Activated CD4-positive, alpha-beta T cell treated with anti-CD3 and anti-CD28 coated beads, Interleukin-2, amount 50 U/mL, for 1 hour (primary cell): ENCODE measurements at places on chromosomes 6 and 20.

DNA sequence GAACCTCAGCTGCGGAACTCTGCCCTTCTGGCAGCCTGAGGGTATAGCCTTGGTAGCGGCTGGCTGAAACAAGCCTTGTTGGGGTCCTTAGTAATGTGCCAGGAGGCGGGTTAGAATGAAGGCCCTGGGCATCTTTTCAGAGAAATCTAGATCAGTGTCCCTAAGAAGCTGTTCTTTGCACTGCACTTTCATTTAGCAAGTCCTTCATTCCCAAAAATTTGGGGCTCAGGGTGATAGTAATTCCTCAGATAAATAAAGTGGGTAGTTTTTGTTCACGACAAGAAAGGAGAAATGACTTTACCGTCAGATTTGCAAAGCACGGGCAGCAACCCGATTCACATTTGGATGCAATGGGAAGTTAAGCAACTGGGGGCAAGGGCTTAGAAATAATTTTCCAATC, 3.2 kb downstream of the INSM1 start:
- DNase-seq: no peak

- DNase-seq: no peak
Observed at GRCh38 chr6:151493161-151493803, 535 bp upstream of the CCDC170 start.

DNA sequence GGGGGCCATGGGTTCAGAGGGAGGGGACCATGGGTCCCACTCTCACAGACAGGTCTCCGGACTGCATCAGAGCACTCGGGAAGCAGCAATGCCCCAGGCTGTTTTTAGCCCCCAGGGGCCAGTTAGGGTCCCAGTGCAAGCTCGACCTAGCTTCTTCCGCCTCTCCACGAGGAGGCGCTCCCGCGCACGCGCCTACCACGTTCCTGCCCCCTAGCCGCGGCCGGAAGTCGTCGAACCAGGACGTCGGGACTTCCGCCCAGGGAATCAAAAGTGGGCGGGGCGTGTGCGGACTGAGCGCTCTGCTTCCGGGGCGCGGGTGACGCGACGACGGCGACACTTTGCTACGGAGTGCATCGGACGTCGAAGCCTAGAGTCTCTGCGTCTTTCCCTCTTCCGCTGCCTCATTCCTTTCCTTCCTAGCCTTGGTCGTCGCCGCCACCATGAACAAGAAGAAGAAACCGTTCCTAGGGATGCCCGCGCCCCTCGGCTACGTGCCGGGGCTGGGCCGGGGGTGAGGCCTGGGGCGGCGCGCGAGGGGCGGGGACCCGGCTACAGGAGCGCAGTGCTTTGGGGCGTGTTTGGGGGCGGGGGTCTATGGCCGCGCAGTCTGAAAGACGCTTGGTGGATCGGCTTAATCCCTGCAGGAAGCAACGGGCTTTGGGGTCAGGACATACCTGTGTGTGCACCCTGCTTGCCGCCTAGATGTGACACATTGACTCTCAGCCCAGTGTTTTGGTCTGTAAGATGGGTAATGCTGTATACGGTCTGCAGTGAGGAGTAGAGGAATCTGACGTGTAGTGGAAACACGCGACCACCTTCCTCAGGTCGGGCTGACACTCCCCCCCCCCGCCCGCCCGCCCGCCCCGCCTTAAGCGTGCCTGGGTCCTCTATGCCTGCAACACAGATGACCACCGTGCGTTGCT, at the start of gene PRPF6:
Gene PRPF6 (plus strand): TSS at position 327 of the 923 bp plus-strand sequence. CDS start 114 bp downstream, at position 441.
- DNase-seq: peak; percentile 94

DNA sequence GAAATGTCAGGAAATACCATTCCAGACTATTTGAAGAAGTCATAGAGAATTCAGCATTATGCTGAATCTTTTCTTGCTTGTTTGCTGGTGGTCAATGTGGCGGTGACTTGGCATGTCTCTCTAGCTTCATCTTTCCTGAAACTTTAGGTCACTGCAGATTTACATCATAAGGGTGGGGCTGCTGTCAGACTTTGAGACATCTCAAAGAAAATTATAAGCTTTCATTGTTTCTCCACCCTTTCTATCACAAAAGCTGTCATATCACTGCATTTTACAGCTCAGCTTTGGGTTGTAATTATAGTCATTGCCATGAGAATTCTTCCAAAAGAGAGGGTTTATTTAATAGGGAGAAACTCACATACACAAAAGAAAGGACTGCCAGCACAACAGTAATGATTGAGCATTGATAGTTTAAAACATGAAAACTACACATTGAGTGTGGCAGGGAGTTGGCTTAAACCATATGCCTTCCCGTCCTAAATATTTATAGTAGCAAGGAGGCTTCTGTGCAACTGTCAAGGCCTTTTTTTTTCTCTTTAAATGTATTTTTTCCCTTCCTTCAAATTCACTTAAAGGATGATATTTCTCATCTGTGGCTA, 44.7 kb upstream of the LRRC1 start:
- DNase-seq: no peak

GRCh38 chr6:10422737-10423034, 7.8 kb upstream of the TFAP2A start:
- no peak for DNase-seq

- DNase-seq: no peak
Observed at GRCh38 chr20:35907017-35907701, 47.1 kb downstream of the SCAND1 start.

DNA sequence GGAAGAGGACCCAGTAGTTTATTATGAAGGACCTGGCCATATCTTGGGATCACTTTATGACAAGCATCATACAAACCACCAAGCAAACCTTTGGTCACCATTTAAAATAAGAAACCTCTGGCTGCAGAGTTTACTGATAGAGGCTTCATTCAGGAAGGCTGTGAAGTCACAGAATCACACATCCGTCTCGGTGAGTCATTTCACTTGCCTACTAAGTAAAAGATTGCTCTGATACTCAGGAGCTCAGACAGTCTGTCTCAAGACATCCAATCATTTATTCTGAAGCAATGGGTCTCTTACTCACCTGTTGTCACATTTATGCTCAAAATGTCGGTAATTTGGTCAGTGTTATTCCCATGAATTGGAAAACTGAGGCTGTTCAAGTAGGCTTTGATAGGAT, 33.7 kb downstream of the ADGRF5 start:
- no peak for DNase-seq

DNA sequence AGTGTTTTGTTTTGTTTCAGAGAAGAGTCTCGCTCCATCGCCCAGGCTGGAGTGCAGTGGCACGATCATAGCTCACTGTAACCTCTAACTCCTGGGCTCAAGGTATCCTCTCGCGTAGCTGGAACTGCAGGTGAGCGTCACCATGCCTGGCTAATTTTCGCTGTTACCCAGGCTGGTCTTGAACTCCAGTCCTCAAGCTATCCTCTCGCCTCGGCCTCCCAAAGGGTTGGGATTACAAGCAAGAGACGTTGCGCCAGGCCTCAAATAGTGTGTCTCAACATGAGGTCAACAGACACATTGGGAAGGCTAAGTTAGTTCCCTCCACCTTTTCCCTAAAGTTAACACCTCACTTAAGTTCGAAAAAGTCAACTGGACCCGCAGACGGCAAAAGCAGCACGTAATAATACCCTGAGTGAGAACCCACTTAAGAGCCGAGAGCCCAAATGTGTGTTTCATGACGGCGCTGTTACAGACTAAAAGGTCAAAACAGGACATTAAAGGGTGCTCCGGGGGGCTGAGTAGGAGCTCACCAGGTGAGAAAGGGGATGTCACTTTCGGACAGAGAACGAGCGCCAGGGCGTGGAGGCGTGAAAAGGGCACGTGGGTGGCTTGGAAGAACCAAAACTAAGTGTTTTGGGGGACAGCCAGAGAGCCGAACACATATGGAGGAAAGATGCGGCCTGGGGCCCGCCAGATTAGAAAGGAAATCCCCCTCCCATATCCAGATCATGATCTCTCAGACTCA, 499 bp downstream of the TTI1 start:
- DNase-seq: no peak

DNA sequence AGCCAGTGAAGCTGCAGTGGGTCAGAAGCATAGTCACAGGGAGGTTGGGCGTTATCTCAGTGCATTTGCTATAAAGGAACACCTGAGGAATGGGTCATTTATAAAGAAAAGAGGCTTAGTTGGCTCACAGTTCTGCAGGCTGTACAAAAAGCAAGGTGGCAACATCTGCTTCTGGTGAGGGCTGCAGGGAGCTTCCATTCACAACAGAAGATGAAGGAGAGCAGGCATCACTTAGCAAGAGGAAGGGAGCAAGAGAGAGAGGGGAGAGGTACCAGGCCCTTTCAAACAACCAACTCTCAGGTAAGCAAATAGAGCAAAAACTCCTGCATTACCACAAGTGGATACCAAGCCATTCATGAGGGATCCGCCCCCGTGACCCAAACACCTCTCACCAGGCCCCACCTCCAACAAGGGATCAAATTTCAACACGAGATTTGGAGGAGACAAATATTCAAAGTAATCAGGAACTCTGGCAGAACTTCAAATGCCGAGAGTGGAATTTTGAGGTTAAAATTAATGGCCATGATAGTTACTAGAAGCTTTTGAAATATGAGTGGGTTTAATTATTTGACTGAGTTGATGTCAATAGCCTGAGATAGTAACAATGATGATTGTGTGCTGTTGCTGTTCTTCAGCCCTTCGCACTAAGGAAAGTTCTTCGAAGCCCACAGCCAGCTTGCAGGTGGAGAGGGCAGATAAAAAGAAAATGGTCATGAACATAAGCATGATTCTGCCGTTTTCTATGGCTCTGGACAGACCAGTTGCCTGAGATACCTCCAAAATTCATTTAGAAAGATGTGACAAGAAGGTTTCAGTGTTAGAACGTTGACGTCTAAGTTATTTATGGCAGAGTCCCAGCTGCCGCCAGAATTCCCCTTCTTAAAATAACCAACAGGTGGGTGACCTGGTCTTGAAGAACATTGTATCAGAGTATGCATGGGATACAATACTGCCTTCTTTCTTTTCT, 55.3 kb upstream of the ADTRP start:
- no peak for DNase-seq

GRCh38 chr6:43671801-43672690, 15.5 kb downstream of the MRPS18A start:
- no peak for DNase-seq

GRCh38 chr6:166520905-166521834, 65.3 kb downstream of the RAMACL start:
- no peak for DNase-seq

DNA sequence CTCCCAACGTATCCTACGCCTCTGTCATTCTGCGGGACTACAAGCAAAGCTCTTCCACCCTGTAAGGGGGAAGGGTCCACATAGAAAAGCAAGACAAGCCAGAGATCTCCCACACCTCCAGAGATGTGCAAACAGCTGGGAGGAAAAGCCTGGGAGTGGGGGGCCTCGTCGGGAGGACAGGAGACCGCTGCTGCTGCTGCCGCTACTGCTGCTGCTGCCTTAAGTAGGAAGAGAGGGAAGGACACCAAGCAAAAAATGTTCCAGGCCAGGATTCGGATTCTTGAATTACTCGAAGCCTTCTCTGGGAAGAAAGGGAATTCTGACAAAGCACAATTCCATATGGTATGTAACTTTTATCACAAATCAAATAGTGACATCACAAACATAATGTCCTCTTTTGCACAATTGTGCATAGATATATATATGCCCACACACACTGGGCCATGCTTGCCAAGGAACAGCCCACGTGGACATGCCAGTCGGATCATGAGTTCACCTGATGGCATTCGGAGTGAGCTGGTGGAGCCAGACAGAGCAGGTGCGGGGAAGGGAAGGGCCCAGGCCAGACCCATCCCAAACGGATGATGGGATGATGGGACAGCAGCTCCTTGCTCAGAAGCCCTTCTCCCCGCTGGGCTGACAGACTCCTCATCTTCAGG, 108.8 kb upstream of the RAB32 start:
- DNase-seq: no peak

DNA sequence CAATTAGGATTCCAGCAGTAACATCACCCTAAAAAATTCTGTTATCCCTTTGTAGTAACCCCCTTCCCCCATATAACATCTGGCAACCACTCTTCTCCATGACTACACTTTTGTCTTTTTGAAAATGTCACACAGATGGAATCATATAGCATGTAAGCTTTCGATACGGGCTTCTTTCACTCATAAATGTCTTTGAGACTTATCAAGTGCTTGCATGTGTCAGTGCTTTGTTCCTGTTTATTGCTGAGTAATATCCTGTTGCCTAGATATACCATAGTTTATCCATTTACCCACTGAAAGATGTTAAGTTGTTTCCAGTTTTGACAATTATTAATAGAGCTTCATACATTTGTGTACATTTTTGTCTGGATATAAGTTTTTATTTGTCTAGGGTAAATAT, 10.4 kb upstream of the SNPH start:
- DNase-seq: no peak

- DNase-seq: no peak
Observed at GRCh38 chr20:46701556-46701955, 7.9 kb upstream of the SLC2A10 start.

- DNase-seq: no peak
Observed at GRCh38 chr6:23656255-23657194, 469.5 kb upstream of the NRSN1 start.

DNA sequence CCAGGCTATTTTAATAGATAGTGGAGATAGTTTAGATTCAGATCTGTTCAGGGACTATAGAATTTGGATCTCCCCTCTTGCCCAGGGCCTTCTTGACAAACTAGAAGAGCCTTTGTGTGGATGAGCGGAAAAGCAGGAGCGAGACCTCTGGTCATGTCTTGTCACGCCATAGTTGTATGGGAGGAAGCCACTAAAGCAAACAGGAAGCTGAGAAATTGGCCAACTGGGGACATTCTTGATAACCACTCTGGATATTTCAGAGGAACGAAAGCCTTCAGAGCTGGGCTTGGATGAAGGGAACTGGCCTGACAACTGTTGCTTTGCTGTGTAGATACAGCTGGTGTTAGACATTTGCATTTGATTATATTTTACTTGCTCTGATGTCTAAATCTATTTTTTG, 54.1 kb upstream of the EXOC2 start:
- no peak for DNase-seq

- no peak for DNase-seq
Observed at GRCh38 chr6:2792330-2793110, 27.3 kb downstream of the WRNIP1 start.

DNA sequence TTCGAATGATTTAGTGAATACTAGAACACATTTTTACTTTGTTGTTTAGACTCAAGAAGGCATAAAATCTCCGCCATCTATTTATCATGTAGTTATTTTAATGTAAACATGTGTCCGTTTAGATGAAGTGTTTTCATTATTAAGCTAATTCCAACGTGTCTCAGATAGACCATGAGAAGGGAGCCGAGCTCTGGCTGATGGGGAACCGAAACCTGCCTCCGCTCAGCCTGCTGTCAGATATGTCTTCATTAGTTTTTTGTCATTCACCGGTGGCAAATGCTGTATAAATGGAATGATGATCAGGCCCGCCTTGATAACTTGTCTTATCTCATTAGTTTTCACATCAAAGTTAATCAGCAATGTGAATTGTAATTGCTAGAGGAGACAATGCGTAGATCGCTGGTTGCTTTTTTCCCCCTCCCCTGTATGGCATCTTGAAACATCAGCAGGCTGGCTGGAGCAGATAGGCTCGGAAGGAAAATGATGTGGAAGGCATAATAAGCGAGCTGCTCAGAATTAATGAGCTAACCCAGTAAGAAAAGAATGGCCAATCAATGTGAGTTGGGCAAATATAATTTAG, 136.4 kb downstream of the LINC00237 start:
- DNase-seq: no peak

- no peak for DNase-seq
Observed at GRCh38 chr6:44047179-44047546, 80.1 kb downstream of the MRPL14 start.

- DNase-seq: no peak
Observed at GRCh38 chr6:113050979-113051378, 703.8 kb downstream of the RFPL4B start.
